ENCODE measurements at places on chromosomes 2 and 18.

GRCh38 chr2:71891155-71891554, 256.5 kb downstream of the CYP26B1 start:
- no peak for DNase-seq

DNA sequence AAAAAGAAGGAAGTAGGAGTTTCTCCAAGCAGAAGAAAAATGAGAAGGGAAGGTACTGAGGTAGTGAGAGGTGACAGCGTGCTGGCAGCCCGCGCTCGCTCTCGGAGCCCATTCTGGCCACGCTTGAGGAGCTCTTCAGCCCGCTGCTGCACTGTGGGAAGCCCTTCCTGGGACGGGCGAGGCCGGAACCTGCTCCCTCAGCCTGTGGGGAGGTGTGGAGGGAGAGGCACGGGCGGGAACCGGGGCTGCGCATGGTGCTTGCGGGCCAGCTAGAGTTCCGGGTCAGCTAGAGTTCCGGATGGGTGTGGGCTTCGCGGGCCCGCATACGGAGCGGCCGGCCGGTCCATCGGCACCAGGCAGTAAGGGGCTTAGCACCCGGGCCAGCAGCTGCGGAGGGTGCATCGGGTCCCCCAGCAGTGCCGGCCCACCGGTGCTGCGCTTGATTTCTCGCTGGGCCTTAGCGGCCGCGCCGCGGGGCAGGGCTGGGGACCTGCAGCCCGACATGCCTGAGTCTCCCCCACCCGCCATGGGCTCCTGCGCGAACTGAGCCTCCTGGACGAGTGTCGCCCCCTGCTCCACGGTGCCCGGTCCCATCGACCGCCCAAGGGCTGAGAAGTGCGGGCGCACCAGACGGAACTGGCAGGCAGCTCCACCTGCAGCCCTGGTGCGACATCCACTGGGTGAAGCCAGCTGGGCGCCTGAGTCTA, 11.1 kb upstream of the CYS1 start:
- peak; percentile 31 for DNase-seq

- DNase-seq = no peak
These were observed 107.1 kb downstream of the POLE4 start for GRCh38 chr2:75065402-75066008.

GRCh38 chr18:76643996-76644395, 149.0 kb upstream of the ZNF516 start:
- no peak for DNase-seq

DNA sequence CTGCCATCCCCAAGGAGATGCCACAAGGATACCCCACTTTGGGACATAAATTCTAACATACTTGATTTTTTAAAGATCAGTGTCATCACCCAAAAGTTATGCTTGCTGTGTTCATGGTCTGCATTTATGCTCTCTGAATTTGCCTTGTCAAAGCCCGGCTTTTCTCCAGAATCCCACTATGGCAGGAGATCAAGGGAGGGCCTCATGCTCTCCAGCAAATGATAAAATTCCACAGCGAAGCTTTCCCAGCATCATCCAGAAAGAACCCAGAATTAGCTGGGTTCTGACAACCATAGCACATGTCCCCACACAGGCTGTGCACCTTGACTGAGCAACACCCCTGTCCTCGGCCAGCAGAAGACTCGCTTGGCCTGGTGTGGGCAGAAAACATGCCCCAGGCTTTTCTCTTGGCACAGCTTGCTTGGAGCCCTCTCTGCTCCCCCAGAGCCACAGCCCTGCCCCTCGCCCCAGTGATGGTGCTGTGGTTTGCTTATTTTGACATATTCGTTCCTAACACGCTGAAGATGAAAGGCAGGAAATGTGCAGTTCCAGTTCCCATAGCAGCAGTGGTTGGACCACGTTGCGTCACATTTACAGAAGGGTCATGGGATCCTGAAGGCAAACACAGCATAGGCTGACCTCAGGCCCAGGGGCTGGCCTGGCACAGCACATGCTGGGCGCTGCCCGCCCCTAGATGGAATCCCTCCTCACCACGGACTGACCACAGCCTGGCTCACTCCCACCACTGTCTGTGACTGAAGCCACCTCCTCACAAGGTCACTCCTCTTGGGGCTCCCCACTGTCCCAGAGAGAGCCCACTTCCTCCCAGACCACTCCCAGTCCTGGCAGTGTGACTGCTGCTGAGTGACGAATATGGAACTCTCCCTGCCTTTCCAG, 14.1 kb upstream of the CHRNA1 start:
- DNase-seq = peak; percentile 88

GRCh38 chr2:199258291-199258690, 199.4 kb downstream of the SATB2 start:
- no peak for DNase-seq

DNA sequence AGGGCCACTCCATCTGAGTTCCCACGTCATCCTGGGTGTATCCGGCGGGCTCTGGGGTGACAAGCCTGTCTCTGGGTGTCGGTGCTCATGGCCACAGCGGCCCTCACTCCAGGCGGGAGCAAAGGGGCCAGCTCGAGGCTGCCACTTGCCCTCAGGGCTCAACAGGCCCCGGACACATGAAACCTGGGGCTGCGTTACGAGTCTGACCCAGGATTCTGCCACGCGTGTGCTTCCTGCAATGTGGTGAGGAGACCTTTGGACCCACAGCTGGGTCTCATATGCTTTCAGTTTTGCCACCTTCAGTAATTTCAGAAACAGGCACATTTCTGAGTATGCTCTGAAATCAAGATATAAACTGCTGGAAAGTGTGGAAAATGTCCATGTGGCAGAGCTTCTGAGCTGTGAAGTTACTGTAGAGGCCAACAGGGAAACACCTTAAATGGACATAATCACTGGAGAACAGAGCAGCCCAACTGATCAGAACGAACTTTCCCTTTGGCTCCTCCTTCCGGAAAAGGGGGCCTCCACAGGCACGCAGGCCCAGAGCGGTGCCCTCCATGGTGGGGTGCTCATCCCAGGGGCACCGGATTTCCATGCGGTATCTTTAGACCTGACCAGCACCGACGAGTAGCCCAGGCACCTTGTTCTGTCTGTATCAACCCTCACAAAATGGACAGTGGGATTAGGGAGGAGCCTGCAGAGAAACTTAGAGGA, 14.1 kb downstream of the PER2 start:
- no peak for DNase-seq

DNA sequence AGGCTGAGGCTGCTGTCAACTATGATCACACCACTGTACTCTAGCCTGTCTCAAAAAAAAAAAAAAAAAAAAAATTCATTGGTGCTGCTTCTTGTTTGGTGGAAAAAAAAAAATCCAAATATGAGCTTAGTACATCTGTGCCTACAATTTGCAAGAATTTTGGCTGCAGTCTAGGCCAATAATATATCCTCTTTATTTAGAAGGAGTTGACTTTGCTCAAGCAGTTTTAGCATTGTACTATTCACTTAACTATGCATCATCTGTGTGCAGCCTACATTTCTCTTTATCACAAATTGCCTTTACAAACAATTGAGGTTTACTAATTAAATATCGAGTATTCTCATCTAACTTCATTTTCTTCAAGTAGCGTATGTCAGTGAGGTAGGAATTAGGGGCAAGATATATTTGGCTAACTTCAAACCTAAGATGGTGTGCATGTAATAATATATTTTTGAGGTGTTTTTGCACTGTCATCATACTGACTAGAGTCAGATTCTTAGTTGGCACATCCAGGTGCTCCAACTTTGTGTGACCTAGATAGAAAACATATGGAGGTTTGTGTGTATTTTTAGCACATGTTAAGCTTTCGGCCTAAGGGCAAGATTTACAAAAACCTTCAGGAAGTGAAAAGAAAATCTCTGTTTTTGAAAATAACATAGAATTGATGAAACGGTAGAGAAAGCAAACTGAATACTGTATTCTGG, 51.8 kb downstream of the PMS1 start:
- DNase-seq = no peak

GRCh38 chr2:37767959-37768925, 96.8 kb upstream of the CDC42EP3 start:
- DNase-seq = no peak

DNA sequence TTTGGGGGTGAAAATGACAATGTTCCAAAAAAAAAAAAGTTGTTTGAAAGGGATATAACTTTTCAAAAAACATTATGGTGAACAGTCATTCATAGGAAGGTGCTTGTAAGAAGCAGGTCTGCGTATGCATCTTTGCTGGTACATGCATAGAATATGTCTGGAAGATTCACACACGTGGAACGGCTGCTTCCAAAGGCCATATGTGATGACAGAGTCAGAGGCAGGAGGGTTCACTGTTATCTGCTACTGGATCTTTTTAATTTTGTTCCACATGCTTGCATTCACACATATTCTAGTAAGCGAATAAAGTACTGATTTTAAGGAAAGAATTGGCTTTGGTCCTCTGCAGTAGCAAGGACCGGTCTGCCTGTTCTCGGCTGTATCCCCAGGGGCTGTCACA, 193.4 kb downstream of the SMAD7 start:
- DNase-seq = no peak

DNA sequence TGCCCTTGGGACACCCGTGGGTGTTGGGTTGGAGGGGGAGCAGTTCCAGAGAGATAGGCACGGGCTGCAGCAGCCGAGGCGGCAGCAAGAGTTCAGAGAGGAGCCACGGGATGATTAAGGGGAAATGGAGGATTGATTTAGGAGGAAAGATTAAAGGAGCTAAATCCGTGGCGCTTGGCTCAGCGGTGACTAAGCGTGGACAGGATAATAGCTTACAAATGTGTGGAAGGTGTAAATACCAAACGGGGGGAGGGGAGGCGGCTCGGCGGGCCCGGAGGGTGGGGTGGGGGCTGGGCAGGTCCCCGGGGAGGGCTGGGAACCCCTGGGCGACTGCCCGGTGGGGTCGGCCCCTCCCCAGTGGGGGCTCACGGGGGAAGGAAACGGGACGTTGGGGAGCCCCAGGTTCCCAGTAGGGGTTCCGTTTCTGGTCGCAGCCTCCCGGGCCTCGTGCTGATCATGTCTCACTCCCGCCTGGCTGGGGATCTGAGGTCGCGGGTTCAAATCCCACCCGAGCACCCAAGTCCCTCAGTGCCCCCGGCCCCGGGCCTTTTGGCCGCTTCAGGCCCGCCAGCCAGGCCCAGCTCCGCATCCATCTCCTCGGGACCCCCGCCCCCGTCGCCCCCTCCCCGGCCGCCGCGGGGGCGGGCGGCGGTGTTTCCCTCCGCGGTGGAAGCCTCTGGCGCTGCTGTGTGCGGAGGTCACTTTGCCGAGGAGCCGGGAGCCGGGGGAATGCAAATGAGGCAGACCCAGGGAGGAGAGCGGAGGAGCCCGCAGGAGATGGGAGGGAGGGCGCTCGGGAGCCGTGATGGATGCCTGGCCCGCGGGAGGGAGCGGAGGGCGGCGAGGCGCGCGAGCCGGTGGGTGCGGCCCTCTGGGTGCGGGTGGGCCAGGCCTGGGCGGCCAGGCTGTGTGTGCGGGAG, 8.1 kb downstream of the ASIC4 start:
- DNase-seq = no peak

DNA sequence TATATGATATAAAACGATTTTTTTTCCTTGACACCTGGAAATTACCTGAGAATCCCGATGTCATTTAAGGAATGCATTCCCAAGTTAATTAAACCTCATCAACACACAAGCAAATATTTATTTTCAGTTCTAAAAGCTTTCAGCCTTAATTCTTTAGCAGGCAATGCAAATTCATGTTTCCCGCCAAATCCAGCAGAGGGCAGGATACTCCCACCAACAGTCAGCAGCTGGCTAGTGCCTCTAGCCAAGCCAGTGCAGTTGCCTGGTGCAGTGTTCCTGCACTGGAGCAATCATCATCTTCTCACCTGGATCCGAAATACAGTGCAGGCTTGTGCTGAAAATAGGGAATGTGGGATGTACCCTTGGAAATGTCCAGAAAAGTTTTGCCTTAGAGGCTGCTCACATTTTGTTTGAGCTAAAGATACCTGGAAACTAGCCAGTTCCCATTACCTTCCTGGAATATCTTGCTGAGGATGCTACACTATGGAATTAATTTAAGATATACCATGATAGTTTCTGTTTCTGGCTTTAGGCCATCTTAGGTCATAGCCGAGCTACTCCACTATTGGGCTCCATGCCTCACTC, 48.4 kb upstream of the CYTIP start:
- DNase-seq = peak; percentile 80

DNA sequence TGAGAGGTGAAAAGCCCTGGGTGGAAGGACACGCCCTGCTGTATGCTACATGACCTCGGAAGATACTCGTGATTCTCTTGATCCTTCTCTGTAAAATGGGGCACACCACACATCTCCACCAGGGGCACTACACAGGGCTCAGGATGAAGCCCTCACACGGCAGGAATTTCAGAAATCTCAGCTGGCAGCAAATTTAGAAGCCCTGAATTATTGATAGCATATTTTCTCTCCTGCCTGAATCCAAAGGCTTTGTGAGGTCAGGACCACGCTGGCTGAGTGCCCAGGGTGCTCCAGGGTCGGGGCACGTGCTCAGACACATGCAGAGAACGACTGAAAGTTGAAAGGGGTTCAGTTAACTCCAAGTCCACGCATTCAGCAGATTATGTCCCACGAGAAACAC, 42.1 kb upstream of the GALR1 start:
- DNase-seq = peak; percentile 47

DNA sequence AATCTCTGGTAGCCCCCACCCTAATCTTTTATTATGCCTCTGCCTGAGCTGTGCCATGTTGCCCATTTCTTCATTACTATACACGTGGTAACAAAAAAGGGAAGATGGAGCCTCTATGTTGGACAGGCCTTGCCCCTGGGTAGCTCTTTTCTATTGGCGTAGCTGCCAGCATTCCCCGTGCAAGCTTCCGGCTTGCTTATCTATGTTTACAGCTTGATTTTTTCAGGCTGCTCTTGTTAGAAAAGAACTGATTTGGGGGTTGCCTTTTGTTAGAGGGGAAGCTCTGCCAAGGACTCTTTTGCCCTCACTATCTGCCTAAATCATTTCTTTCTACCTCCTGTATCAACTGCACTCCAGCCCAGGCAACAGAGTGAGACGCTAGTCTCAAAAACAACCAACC, 45.5 kb upstream of the ZSWIM2 start:
- DNase-seq = no peak

DNA sequence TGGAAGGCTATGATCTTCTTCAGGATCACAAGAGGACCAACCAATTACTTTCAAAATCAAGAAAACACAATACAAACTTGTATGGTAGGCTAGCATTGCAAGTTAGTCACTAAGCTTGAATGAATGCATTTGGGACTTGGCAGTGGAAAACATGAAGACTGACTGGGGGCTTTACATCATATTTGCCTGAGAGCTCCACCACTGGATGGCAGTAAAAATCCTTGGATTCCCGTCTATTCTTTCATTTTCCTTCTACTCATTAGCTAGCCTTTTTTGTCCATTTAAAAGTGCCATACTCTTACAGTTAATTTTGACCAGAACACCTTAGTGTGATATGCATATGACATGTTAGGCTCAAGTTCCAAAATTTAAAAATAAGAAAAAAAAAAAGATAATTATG, 63.5 kb upstream of the RASGRP3 start:
- DNase-seq = no peak

DNA sequence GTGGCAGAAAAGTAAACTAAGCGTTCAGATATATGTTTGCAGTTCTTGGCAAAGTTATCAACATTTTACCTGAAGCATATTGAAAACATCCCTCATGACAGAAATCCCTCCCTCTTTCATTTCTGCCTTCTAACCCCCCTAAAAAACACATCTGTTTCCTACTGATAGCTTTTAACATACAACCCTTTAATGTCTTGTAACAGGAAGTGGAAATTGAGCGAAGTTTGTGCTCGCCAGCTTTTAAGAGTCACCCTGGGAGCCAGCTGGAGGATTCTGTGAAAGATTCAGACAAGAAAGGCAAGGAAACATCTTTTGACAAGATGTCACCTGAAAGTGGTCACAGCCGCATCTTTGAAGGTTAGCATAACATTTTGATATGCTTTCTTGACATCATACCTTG, 247.4 kb downstream of the XIRP2 start:
- DNase-seq = no peak

GRCh38 chr2:165662720-165663119, 131.3 kb downstream of the GALNT3 start:
- DNase-seq = no peak
